ENCODE measurements at places on chromosomes 4 and X.

DNA sequence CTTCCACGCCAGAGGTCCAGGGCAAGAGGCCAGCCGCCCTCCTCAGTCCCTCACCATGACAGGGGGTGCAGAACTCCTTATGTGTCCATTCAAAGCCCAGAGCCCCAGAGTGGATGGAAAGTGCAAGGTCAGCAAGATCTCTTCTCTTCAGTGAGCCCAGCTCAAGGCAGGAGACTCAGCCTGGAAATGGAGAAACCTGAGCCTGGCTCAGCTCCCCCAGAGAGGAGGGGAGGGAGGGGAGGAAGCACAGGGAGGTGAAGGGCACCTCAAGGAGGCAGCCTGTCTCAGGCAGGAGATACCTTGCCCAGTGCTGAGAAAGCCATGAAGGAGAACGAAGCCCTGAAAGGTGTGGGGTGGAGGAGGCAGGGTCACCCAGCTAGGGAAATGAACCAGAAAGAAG, 121.8 kb upstream of the PJA1 start:
- DNase-seq = no peak

DNA sequence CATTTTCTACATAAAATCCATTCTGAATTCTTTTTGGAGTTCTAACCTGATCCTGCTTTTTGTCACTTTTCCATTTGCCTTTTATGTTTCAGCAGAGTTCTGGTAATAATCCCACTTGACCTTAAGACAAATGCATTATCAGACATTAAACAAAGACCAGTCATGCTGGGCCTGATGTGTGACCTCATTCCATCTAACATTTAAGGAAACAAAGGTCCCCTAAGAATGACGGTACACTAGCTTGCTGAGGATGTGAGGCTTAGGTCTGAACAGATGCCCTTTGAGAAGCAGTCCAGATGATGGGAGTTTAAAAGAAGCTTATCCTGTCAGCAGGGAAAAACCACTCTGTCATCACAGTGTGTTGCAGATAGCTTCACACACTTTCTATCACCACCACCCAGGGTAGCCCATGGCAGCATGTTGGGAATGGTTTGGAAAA, 38.1 kb upstream of the PDE5A start:
- DNase-seq = no peak

DNA sequence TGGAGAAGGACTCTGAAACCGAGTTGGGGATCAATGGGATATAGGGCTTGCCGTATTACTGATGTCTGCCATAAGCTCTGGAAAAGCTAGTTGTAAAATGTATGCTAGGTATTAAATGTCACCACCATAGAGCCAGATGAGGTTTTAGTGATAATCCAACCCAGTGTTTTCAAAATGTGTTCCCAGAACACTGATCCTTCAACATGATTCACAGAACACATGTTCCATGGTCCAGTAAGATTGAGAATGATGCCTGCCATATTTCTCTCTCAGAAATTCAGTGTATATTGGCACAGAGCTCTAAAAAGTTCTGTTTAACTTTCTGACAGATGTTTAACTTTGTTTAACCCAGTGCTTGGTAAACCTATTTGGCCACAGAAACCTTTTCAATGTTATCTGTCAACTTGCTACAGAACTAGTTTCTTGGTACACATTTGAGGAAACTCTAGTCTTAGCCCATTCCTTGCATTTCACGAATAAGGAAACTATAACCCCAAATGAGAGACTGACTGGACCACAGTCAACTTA, 160.2 kb downstream of the PALLD start:
- no peak for DNase-seq

DNA sequence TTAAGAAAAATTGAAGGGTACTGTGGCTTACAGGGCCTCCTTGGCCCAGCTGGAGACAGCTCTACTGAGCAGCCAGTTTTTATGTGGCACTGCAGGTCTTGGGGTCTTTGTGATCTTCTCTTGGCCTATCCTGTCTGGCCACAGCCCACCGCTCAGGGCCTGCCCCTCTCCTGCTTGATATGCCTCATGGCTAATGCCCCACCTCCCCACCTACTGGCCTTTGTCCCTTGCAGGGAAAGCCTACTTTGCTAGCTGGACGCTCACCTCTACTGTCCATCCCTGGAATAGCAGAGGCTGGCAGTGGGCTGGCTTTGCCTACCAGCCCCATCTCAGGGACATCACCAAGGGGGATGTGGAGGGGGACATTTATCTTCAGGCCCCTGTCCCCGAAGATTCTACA, 134.1 kb downstream of the PJA1 start:
- peak; percentile 23 for DNase-seq

DNA sequence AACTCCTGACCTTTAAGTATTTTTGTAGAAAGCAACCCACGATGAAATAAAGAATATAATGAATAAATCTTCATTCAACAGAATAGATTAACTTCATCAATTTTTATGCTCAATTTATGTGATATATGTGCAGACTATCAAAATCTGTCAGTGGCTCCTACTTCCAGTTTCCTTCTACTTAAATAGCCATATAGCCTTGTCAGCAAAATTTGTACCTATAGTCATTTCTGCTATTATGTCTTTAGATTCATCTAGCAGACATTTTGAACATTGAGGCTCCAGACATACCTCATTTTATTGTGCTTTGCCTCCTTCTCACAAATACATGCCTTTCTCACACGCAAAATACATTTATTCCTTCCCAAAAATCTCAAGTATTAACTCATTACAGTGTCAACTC, 971.7 kb downstream of the FAM133A start:
- no peak for DNase-seq

DNA sequence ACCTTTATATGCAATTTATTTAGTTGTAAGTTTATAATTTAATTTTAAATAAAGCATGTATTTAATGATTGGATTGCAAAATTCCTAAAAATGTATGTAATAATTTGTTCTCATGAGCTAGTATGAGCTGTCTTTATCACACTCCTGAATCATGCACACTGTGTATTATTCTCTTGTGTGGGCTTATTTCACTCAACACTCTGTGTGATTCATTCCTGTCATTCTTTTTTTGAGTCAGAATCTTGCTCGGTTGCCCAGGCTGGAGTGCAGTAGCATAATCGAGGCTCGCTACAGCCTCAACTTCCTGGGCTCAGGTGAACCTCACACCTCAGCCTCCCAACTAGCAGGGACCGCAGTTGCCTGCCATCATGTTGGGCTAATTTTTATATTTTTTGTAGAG, 123.1 kb upstream of the SLC34A2 start:
- no peak for DNase-seq

GRCh38 chr4:128371001-128371777, 83.6 kb upstream of the PGRMC2 start:
- DNase-seq = no peak

DNA sequence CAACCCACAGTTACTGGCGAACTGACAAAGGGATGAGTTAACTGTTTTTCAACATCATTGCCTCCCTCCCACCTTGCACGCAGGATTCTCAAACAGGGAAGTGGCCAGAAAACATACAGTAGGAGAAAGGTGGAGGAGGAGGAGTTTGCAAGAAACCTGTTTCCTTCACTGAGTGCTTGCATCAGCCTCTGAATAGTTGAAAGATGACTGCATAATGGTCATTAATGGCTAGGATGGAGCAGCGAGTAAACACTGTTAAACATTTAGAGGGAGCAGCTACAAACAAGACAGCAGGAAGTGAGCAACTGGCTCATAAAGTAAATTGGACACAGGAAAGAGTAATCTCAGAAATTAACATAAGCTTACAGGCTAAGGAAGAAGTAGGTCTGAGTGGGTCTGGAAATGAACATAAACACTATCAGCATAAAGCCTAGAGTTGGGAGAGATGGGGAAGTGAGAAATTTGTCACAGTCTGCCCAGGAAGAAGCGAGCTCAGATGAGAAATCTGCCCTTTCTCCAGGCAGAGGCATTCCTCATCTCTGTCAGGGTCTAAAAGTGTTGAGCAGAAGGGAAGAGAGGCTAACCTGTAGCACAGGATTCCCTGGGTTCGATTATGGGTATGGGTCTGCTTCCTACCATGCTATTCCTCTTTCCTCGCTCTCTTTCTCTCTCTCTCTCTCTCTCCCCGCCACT, 38.6 kb downstream of the TRPC5OS start:
- no peak for DNase-seq

DNA sequence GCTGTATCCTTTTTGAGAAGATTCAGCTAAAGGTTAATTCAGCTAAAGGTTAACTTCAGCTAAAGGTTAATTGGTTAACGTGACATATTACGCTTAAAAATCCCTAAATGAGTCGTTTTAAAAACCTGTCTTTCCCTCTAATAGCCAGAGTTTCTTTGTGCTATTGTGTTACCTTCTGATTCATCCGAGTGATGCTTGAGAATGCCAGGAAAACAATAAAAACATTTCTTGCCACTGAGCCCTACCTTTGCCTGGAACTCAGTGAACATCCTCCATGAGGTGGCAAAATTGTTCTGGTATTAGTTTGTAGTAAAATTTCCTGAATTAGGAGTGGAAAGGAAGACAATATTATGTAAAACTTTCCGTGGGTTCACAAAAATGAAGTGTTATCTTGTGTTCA, 13.7 kb upstream of the TMPRSS11E start:
- no peak for DNase-seq

DNA sequence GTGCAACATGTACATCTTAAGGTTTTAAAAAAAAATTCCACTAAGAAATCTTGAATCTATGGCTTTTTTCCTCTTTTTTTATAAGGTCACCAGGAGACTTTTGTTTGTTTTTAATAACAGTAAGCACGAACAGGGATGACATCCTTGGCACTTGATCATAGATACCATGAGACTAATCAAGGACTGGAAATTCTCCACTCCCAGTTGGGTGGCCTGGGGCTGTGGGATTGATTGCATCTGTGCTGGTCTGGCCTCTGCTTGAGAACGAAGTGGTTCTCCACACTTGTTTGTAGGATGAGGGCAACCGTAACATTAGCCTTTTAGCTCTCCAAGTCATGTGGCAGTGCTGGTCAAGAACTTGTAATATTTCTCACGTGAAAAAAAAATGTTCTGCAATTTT, 35.4 kb downstream of the SNX25 start:
- DNase-seq = no peak

- DNase-seq = peak; percentile 21
Measured at GRCh38 chr4:111228874-111229273, 606.0 kb upstream of the PITX2 start.

GRCh38 chr4:121898150-121898549, 27.9 kb upstream of the BBS7 start:
- DNase-seq = no peak
